ENCODE measurements at places on chromosomes 4 and X.

DNA sequence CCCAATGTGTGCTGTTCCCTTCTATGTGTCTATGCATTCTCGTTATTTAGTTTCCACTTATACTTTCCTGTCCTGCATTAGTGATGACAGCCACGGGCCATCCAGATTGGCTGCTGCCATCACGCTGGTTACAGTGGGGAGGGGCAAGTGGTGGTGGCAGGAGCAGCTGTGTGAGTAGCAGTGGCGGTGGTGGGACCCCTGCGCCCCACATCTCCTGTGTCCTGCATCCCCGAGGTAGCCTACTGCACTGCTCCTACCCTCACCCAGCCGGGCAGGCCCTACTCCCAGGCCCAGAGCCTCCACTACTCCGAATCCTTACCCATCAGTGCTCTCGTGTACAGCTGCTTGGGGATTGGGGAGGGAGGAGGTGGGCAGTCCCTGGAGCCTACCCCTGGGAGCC, 798.7 kb upstream of the AGA start:
- DNase-seq = no peak

DNA sequence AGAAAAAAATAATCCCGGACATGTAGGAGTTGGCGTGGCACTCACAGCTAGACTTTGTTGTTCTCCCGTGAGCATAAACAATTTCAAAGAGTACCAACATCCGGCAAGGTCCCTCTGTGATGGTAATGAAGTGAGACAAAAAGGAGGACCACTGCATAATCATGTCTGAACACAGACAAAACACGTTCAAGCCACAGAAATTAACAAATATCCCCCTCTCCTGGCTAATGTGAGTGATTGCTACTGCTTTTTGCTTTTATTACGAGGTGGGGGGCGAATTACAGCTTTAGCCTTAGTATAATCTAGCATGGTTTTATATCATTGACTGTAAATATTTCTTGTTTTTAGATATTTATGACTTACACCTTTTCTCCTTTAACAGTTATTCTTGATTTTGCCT, 118.5 kb downstream of the PLS3 start:
- DNase-seq = no peak

DNA sequence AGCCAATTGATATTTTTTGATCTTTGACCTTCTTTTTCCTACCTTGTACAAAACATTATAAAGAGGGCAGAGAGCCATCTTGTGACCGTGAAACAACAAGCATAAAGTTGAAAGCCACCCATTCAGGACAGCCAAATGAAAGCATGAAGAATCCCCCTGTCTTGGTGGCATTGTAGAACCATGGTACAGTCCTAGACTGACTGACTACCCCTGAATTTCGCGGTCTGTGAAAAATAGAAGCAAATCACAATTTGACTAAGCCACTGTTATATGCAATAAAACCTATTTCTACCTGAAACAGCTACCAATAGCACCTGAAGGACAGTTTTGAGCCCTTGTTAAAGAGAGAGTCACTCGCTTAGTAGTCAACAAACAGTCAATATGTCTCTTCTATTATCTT, 527.4 kb downstream of the MID1IP1 start:
- DNase-seq = no peak

DNA sequence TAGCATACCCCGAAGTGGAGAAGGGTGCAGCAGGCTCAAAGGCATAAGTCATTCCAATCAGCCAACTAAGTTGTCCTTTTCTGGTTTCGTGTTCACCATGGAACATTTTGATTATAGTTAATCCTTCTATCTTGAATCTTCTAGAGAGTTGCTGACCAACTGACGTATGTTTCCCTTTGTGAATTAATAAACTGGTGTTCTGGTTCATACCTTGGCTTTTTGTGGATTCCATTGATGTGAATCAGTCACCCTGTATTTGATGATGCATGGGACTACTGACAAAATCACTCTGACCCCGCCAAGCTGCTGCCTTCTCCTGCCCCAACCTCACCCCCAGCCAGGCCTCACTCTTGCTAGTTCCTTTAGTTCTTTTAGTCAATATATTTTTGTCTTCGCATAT, 32.7 kb downstream of the F9 start:
- DNase-seq = no peak

DNA sequence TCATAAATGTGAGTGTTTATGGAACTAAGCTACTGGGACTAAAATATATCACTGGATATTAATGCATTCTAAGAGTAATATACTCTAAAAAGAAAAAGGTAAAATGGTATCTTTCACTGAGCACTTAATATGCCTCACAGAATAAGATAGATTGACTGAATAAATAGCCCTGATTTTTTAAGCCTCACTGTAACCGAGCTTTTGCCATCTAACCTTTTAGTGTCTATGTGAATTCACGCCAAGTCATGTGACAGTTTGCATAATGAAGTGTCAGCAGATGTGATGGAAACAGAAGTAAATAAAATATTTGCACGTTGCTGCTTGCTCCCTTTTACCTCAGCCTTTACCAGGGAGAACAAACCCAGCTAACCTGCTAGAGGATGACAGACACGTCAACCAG, 119.7 kb upstream of the NWD2 start:
- no peak for DNase-seq

DNA sequence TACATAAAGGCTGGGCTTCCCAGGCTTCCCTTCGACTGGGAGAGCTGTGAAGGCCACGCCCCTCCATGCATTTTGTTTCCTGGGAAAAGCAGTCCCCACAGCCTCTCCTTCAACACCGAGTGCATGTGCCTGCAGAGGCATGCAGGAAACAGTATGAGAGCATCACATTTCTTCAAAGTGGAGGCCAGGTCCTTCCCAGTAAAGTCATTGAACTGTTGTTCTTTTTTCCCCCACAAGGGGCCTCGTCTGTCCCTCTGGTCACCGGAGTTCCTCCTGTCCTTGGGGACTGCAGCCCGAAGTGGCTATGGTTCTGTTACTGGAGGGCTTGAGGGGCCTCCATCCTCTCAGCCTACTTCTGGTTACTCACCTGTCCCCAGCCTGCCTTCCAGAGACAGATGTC, 56.0 kb downstream of the RAI2 start:
- DNase-seq = no peak

GRCh38 chr4:6909113-6909969, at the start of gene TBC1D14:
TSS of gene TBC1D14 (plus strand) at chr4:6909826. CDS start at chr4:6923390, 13,564 bp downstream.
- peak; percentile 99 for DNase-seq

- no peak for DNase-seq
These were observed 22.3 kb downstream of the ZNF718 start for GRCh38 chr4:146621-147020.
